ENCODE measurements at places on chromosomes 3 and 15. TPM values are rescaled to one million over a fixed set of nuclear protein-coding genes. Genes with fewer than 3 reads are reported as not detected.

EFCC1 gene
- not detected for total RNA-seq

EFCAB12 gene
- total RNA-seq: not detected

PAK6 gene
- 6.1 TPM for total RNA-seq

RAB6B gene
- 4.3 TPM for total RNA-seq

NEK10 gene
- 15.5 TPM for total RNA-seq

GJD2 gene
- total RNA-seq: not detected

PARP15 gene
- not detected for total RNA-seq

NAALADL2 gene
- total RNA-seq: 6.0 TPM

DNA sequence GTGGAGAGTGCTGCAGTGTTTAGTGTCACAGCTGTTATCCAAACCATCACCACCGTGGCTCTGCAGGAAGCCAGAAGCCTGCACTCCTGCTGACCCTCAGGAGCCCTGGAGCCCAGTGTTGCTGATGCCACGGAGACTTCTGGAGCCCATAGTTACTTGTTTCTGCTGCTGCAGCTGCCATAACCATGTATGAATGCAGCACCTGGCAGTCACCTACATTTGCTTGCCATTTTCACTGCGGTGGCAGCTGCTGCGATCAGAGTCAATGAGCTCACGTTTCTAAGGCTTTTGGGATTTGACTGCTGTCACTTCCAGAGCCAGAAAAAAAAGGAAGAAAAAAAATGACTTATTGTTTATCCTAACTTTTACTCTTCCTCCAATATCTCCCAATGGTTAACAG is 299.2 kb upstream of the THRB start:
- DNase-seq: no peak

DNA sequence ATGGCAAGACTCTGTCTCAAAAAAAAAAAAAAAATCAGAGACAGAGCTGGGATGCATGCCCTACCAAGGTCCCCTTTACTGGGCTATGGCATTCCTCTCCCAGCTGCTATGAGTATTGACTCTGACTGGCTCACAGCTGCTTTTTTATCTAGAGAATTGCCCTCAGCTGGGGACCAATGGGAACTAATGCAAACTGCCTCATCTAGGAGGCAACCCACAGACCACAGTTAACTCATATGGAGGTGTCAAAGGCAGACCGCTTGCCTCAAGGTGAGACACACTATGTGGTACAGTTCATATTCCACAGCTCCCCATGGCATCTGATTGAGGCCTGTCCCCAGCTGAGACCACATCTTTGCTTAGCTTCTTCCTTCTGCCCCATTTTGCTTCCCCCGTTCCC is 183.5 kb upstream of the EOMES start:
- DNase-seq: no peak

DNA sequence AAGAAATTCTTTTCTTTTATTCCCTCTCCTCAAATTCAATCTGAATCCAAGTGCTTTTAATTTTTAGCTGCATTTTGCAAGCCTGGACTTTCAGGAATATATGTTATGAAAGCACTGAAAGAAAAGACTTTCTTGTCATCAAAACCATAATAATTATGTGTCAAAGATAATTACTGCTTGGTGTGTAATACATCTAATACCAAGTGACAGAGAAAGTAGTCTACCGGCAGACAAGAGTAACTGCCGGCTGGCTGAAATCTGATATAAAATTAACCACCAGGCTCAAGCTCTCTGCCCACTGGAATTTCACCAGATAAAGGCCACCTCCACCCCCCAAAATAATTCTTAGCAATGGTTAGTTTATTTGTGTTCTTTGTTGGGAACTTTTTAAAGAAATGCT is 220.9 kb upstream of the CDIN1 start:
- no peak for DNase-seq

DNA sequence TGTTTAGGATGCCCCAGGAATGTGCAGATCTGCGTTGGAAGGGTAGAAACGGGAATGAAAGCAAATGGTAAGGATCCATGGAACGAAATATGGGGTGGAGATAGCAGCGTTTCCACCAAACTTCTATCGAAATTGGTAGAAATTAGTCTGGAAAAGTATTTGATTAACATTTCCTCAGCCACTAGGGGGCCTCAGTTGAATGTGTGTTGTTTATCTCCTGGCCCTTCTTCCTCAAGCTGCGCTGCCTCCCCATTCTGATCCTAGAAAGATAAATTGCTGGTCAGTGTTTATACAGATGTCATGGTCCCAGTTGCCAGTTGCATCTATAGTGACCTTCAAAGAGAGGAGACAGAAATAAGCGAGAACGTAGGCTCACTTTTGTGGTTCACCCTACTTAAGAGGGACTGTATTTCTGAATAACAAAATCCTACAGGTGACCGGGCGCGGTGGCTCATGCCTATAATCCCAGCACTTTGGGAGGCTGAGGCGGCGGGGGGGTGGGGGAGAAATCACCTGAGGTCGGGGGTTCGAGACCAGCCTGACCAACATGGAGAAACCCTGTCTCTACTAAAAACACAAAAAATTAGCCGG is 457.1 kb downstream of the SQOR start:
- DNase-seq: peak; percentile 7

DNA sequence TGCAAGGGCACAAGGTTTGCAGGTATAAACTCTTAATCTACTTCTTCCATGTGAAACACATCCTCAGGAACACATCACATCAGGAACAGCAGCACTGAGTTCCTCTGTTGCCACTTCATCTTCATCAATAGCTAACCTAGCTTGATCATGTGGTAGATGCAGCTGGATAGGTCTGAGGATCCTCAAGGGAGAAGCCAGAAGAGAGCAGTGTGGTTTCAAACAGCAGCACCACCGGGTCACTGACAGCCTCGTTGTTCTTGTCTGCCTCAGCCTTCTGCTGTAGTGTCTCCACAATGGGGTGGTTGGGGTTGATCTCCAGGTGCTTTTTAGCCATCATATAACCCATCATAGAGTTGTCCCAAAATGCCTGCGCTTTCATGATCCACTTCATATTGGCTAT is 58.8 kb downstream of the ADAM10 start:
- DNase-seq: no peak

GRCh38 chr3:18153571-18154173 is 271.5 kb downstream of the SATB1 start:
- peak; percentile 99 for DNase-seq

DNA sequence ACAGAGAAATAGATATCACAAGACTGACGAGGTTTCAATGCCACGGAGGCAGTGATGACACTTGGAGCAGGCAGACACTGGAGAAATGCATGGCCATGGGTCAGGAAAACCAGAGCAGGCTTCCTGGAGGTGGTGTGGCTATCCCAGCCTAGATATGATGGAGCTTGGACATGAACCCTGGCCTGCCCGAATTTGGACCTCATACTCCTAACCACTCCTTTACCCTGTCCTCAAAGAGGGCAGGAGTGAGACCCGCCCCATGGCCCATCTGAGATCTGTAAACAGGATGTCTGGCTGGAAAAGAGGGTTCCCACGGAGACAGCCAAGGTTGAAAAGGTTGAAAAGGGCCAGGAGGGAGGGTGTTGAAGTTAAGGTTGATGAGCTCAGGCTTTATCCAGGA is 31.0 kb downstream of the CPN2 start:
- no peak for DNase-seq

GRCh38 chr3:197082871-197083270 is 53.3 kb upstream of the MELTF start:
- DNase-seq: no peak

DNA sequence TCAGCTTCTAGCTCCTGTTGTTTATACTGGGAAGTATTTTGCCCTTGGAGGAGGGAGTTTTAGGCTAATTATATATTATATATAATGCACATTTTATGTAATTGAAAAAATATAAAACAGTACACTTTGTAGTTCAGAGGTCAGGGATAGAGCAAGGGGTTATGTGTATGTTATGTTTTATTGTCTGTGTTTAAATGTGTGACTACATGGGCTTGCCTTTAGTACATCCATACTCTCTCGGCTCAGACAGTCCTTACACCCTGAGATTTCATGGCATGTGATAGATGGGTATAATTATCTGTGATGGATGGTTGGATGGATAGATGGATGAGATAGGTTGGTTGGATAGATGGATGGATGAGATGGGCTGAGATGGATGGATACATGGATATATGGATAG is 17.4 kb upstream of the ST3GAL6 start:
- DNase-seq: no peak

All from renal cortical epithelial cell (primary cell).